Esophagus muscularis mucosa (tissue), 4 donors: ENCODE measurements at places on chromosomes 7 and 10. TPM values are rescaled to one million over a fixed set of nuclear protein-coding genes. Genes with fewer than 3 reads are reported as not detected.
A peak's percentile ranks its signal among the peaks of the same experiment; 100 is the strongest.

DNA sequence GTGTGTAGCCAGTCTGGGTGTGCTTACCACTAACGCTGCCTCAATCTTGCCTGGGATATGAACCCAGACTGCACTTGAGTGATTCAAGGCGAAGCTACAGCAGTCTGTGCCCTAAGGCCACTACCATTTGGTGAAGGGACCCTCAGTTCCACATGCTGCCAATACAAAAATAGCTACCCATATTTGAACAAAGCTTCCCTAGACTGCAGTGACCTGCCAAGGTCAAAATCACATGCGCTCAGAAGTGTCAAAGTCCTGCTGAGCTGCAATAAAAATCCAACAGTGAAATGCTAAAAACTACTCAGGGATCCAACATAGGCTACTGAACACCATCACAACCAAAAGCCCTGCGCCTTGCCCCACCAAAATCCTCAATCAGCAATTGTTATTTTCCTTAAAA, 472.3 kb upstream of the VSTM2A start:
- no peak overlapping the region for H3K27ac ChIP-seq
- no peaks in the 10 kb centered on the region for H3K36me3 ChIP-seq

GRCh38 chr10:47116445-47116844, 183.6 kb upstream of the GDF10 start:
- no peaks in the 10 kb centered on the region for H3K36me3 ChIP-seq
- no peak overlapping the region for H3K27ac ChIP-seq
- H3K4me3 ChIP-seq = no peak overlapping the region

GRCh38 chr7:135761751-135762488, 13.3 kb upstream of the FAM180A start:
- H3K4me1 ChIP-seq = peaks cover 11% of the 10 kb centered on the region
- H3K4me3 ChIP-seq = no peak overlapping the region
- H3K27ac ChIP-seq = no peak overlapping the region

- H3K27me3 ChIP-seq = no peaks in the 10 kb centered on the region
- no peak overlapping the region for H3K4me3 ChIP-seq
- H3K4me1 ChIP-seq = no peaks in the 10 kb centered on the region
- no peak overlapping the region for H3K27ac ChIP-seq
These were observed 283.9 kb downstream of the SDHAF3 start for GRCh38 chr7:97401398-97401797.

Gene STEAP4
- 72.4 TPM for total RNA-seq

- no peak overlapping the region for H3K27ac ChIP-seq
- H3K4me1 ChIP-seq = no peaks in the 10 kb centered on the region
- no peak for DNase-seq
- H3K36me3 ChIP-seq = no peaks in the 10 kb centered on the region
These were observed 43.3 kb upstream of the ECHDC3 start for GRCh38 chr10:11698691-11699549.

- H3K4me1 ChIP-seq = peaks cover 4% of the 10 kb centered on the region
- H3K27me3 ChIP-seq = no peaks in the 10 kb centered on the region
- H3K36me3 ChIP-seq = no peaks in the 10 kb centered on the region
- DNase-seq = no peak
These were observed 25.1 kb upstream of the AKAP9 start for GRCh38 chr7:91915401-91916050.

DNA sequence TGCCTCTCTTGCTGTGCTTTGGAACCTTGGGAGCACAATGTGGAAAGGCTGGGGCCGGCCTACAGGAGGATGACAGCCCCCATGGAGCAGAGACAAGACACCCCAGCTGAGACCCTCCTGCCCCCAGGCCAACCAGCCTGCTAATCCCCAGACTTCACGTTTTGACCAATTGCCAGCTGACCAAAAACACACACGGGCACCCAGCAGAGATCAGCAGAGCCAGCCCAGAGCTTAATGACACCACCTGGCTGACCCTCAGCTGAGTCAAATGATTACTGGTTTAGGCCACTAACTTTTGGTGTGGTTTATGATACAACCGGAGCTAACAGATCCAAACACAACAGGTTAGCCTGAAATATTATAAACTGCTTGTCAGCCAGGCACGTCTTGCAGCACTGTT, 111.2 kb upstream of the KIF5B start:
- no peak for DNase-seq
- H3K27me3 ChIP-seq = no peaks in the 10 kb centered on the region
- no peak overlapping the region for H3K27ac ChIP-seq
- no peak overlapping the region for H3K4me3 ChIP-seq

GRCh38 chr7:51309361-51310130, 7.1 kb downstream of the COBL start:
- H3K27ac ChIP-seq = peak overlapping the region; percentile 50
- no peaks in the 10 kb centered on the region for H3K36me3 ChIP-seq
- H3K4me1 ChIP-seq = peaks cover 72% of the 10 kb centered on the region
- no peak overlapping the region for H3K4me3 ChIP-seq

Gene TRPV5
- not detected for total RNA-seq

- no peak for DNase-seq
- H3K4me3 ChIP-seq = peak overlapping the region; percentile 37
- peaks cover 95% of the 10 kb centered on the region for H3K27me3 ChIP-seq
These were observed 4.6 kb downstream of the NKX2-3 start for GRCh38 chr10:99537086-99537988.

DNA sequence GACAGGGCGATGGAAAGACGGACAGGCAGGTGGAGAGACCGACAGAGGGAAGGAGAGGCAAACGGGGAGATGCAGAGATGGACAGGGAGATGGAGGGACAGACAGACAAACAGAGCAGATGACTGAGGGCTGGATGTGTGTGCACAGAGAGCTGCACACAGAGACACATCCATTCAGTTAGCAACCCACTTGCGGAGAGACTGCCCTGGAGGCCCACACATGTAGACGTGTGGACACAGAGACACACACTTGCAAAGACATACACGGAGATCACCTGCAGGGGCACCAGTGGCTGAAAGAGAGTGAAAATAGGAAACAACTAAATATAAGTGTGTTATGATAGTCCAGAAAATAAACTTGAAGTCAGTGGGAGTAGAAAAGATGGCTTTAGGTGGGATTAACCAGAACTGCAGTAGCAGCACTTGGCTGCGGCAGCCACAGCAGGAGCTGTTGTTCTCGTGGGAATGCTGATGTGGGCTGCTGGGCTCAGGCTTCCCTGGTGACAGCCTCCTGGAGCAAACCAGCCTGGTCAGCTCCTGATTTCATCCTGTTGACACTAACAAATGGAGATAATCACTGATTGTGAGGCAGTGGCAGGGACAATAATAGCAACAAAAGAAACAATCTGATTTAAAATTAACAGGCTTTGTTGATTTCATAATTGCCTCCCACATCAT, 134.1 kb downstream of the CCNY start:
- no peaks in the 10 kb centered on the region for H3K36me3 ChIP-seq
- H3K27ac ChIP-seq = no peak overlapping the region
- no peak overlapping the region for H3K4me3 ChIP-seq
- peaks cover 38% of the 10 kb centered on the region for H3K4me1 ChIP-seq

DNA sequence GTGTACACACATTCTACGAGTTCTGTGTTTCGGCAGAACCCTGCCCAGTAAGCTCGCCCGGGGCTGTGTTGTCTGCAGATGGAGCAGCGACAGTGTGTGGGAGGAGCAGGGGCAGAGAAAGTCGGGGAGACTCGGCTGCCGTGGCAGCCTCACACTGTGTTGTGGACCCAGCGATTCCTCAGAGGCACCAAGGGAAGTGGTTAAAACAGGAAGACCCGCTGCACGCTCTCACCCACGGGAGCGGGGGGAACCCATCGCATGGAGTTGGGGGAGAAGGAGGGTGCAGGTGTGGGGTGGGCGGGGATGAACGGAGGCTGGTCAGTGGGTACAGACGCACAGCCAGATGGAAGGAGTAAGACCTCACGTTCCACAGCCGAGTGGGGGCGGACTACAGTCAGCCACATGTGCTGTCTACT, 250.2 kb downstream of the ELFN1 start:
- no peaks in the 10 kb centered on the region for H3K27me3 ChIP-seq
- H3K36me3 ChIP-seq = peaks cover 5% of the 10 kb centered on the region
- peaks cover 13% of the 10 kb centered on the region for H3K4me1 ChIP-seq
